HuH-7.5 (cell line): ENCODE measurements at places on chromosomes 11 and 22.

DNA sequence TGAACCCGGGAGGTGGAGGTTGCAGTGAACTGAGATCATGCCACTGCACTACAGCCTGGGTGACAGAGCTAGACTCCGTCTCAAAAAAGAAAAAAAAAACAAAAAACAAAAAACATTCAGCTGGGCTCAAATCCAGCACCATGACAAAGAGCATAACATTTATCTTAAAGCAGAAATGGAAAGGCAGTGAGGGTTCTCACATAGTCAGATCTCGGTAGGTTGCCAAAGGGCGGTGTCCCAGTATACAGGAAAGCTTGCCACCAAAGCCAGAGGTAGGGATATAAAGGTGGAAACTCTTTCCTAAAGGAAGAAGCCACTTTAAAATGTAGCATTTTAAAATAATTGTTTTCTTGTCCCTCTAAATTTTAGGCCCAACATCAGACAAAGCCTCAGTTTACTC, 22.4 kb upstream of the CAPRIN1 start:
- DNase-seq: no peak

- no peak for DNase-seq
Observed at GRCh38 chr11:96079691-96080090, 155.8 kb upstream of the MTMR2 start.

DNA sequence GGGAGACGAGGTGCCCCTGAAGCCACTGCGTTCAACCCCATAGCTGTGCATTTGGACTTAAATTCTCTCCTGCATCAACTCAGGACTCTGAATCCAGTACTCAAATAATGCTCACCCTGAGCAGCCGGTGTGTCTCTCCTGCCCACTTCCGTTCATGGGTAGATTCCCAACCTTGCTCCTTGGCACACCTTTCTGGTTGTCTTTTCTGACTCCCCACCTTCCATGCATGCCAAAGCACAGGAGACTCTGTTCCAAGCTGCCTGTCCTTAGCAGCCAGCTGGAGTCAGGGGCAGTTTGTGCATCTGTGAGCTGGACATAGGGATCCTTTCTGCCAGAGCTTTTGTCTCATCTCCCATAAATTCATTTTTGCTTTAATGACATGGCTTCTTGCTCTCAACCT, 1242.5 kb downstream of the TBC1D22A start:
- DNase-seq: no peak

- DNase-seq: no peak
Observed at GRCh38 chr11:79047321-79047720, 393.5 kb downstream of the TENM4 start.

- DNase-seq: no peak
Observed at GRCh38 chr11:1205121-1205986, 17.5 kb upstream of the MUC5B start.

GRCh38 chr11:27427183-27427980, 45.2 kb downstream of the LGR4 start:
- DNase-seq: no peak

DNA sequence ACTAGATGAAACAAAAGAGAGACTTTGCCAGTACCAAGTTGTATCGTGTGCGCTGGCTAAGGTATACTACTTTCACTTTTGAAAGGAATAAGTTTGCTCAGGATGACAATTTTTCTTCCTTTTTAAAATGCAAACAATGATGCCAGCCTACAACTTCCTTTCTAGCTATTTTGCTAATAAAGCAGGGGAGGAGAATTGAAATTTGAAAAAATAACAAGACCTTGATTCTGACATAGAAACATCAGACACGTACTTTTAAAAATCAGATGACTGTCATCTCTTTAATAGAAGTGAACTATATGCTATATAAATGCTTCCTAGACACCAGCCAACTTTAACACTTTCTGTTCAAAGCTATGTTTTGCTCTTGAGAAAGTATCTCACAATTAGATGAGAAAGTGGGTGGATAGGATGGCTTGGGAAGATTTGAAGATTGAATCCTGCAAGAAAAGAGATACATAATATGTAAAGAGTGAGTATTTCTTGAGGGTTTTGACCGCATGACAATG, 41.7 kb upstream of the BLID start:
- DNase-seq: no peak

- no peak for DNase-seq
Observed at GRCh38 chr11:58707767-58708166, 24.0 kb downstream of the GLYAT start.

GRCh38 chr22:39316440-39317083, 2.9 kb downstream of the RPL3 start:
- DNase-seq: no peak

GRCh38 chr11:61994981-61995380, 27.5 kb upstream of the FTH1 start:
- DNase-seq: no peak

DNA sequence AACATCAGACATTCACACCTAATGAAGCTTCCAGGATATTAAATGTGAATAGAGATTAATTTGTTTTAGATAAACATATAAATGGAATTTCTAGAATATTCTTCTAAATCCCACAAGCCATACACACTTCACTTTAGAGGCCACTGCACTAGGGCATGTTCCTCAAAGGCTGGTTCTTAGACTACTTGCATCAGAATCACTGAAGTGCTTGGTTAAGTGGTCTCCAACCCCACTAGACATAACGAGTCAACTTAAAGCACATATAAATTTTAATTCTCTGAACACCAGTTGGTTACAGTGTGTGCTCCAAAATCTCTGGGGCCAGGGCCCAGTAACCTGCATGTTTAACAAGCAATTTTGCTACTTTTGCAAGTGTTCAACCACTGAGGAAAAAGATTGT, 7.9 kb upstream of the ALKBH8 start:
- no peak for DNase-seq

DNA sequence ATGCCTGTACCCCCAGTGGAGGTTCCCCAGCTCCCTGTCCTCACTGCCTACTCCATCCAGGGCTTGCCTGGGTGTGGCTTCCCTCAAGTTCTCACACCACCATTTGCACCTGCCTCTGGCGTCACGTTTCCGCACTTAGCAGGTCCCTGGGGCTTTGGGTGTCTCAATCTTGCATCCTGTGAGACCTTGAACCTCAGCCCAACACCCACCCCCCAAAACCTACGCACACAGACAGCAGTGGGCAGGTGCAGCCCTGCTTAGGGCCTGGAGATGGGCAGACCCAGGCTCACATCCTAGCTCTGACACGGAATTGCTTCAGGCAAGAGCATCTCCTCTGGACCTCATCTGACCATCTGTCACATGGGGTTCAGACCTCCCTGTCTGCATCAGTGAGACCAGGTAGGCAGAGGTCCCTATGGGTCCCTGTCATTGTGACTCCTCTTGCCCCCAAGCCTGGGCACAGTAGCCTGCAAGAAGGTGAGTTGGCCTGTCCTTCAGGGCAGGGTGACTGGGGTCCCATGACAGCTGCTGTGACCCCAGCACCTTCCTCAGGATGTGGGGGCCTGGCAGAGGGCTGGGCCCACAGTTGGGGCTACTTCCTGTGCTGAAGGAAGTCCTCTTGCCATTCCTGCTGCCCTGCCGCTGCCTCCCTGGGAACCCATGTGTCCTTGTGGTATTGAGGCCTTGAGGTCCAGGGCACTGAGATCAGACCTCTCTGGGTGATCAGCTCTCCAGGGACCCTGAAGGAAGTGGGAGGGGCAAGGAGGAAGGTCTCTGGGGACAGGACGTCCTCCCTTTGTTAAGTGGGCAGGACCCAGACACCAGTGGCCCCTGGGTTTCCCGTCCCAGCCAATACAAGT, 2.0 kb downstream of the SIPA1 start:
- no peak for DNase-seq

DNA sequence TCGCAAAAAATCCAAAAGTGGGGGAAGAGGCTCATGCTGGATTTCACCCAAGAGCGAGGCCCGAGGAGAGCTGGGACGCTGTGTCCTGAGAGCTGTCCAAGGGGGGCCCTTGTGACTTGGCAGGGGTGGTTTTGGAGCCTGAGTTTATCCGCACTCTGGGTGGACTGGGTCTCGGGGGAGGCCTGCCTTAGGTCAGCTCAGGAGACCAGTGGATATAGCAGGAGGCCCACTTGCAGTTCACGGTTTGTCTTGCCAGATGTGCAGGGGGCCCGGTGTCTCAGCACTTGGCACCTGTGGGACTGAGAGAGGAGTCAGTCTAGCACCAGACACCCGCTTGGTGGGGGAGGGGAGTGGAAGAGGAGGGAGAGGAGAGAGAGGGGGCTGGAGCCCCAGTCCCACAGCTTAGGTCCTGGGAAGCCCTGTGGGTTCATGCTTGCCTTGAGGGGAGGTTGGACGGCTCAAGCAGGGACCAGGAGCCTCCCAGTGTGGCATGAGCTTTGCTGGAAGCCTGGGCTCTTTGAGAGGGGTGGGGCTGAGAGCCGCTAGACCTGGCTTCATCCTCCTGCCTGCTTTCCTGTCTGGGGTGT, 33.4 kb downstream of the PARVB start:
- no peak for DNase-seq

- DNase-seq: no peak
Observed at GRCh38 chr11:62713343-62713742, 5.9 kb downstream of the GNG3 start.

- no peak for DNase-seq
Observed at GRCh38 chr11:124889191-124890091, 8.2 kb downstream of the ROBO4 start.

- DNase-seq: no peak
Observed at GRCh38 chr11:101327908-101328307, 198.3 kb upstream of the PGR start.

DNA sequence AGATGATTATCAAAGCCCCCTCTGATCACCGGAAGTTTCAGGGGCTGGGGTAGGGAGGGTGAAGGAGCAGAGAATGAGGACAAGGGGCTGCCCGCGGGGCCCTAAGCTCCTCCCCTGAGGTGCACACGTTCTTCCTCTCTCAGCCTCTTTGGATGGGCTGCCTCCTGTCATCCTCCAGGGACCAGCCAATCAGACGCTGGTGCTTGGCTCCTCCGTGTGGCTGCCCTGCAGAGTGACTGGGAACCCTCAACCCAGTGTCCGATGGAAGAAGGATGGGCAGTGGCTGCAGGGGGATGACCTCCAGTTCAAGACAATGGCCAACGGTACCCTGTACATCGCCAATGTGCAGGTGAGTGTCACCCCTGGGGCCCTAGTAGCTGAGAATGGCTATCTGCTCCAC, 7.5 kb downstream of the ROBO3 start:
- DNase-seq: no peak

DNA sequence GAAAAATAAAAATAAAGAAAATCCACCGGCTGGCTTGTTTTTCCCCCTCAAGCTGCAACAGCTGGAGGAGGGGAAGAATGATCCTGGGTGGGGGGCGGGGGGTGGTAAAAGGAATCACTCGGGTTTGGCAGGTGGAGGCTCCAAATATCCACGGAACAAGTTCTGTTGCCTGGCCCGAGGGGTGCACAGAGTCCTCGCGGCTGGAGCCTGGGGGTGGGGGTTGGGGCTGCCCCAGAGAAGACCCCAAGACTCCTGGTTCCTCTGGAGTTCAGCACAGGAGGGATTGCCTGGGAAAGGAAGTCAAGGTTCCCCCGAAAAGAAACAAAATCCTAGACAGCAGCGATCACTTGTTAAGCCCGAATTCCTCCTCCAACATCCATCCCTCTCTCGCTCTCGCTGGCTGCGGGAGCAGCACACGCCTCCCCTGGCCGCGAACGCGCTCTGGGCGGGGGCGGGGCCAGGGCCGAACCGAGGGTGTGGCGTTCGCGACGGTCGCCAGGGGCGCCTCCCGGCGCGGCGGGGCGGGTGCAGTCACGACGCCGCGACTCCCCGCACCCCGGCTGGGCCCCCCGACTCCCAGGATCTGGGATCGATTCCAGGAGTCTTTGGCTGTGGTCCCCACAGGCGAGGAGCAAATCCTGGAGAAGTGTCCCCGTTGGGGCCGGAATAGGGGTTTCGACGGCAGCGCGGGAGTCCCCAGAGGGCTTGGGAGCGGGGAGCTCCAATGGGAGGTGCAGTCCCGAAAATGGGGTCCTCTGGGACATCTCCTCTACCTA, at the start of gene KCNA4:
KCNA4 (minus strand) TSS at position 443 of the 776 bp plus-strand sequence. CDS start 4,352 bp downstream, outside the sequence.
- DNase-seq: no peak

DNA sequence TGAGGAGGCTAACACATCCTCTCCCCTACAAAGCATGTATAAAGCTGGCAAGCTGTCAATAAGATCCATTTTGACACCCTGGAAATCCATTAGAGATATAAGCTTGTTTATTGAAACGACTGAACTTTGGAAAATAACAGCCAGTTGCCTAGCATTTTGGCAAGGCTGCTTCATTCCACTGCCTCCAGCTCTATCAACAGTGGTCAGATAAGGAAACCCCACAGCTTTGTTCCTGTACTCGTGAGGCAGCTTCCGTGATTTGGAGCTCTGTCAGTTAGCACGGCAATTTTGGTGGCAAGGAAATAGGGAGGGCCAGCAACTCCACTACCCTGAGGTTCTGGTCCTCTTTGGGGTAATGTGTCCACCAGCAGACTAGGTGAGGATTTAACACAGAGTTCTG, 2.0 kb upstream of the OR51S1 start:
- DNase-seq: no peak
